ENCODE measurements at places on chromosomes 5 and 9.

DNA sequence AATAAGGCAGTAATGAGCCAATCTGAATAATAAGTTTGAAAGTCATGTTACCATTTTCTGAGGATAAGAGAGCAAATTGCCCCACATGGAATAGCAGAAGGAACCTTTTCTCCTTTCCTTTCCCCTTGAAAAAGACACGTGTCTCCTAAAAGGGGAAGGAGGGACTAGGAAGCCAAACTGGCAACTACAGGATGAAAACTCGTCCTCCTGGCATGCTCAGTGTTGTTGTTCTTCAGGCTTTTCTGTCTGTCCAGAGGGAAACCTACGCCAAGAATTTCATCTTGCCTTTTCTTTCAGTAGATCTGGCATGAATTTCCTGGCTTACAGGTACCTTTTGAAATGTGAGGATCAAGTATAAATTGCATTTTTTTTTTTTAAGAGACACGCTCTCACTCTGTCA lies 355.9 kb upstream of the TLE4 start:
- H3K27me3 ChIP-seq, result no peaks in the 10 kb centered on the region
- DNase-seq, result no peak
- no peak overlapping the region for H3K4me3 ChIP-seq
- H3K36me3 ChIP-seq, result no peaks in the 10 kb centered on the region

DNA sequence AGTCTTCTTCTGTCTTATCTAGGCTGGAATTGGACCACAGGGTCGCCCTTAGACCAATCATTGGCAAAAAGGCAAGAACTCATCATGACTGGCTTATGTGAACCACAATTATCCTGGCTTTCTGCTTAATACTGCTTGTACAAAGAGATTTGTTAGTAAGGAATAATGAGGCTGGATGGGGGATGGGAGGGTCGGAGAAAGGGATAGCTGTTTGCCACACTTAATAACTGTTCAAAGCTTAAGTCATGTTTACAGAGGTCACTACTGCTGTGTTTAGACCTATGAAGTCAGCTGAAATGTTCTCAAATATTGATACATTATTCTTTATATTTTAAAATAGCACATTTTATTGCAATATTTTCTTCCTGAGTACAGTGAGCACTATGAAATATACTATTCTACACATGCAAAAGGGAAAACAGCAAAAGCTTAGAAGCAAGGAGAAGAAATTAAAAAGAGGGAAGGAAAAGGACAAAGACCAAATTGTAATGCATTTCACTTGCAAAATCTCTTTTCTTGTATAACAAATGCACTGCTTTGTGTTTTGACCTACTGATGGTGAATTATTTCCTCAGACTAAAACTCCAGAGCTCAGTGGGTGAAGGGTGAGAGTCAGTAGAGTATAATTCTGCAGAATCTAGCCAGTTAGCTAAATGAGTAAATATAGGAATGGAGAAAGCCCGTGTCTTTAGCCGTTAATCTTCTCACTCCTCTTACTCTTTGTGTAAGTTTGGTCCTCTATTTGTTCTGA lies 404.9 kb upstream of the ZNF608 start:
- H3K27me3 ChIP-seq, result no peaks in the 10 kb centered on the region
- no peak for DNase-seq
- peaks cover 9% of the 10 kb centered on the region for H3K4me1 ChIP-seq
- H3K27ac ChIP-seq, result no peak overlapping the region

DNA sequence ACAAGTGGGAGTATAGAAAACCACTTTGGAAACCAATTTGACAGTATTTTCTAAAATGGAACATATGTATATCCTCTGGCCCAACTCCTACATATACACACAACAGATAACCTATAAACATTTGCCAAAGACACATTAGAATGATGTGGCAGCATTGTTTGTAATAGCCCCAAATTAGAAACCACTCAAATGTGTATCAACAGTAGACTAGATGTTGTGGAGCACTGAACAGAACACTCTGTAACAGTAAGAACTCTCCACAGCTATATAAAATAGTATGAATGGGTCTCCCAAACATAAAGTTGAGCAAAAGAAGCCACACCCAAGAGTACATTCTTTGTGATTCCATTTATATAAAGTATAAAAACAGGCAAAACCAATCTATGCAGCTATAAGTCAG lies 6.1 kb downstream of the ZNF622 start:
- H3K4me1 ChIP-seq, result peaks cover 19% of the 10 kb centered on the region
- DNase-seq, result no peak
- H3K27me3 ChIP-seq, result no peaks in the 10 kb centered on the region
- no peak overlapping the region for H3K4me3 ChIP-seq
- no peak overlapping the region for H3K27ac ChIP-seq
- H3K36me3 ChIP-seq, result no peaks in the 10 kb centered on the region

GRCh38 chr9:101376111-101376848 lies 8.5 kb downstream of the BAAT start:
- no peak for DNase-seq
- no peak overlapping the region for H3K27ac ChIP-seq
- no peaks in the 10 kb centered on the region for H3K4me1 ChIP-seq
- H3K36me3 ChIP-seq, result no peaks in the 10 kb centered on the region

DNA sequence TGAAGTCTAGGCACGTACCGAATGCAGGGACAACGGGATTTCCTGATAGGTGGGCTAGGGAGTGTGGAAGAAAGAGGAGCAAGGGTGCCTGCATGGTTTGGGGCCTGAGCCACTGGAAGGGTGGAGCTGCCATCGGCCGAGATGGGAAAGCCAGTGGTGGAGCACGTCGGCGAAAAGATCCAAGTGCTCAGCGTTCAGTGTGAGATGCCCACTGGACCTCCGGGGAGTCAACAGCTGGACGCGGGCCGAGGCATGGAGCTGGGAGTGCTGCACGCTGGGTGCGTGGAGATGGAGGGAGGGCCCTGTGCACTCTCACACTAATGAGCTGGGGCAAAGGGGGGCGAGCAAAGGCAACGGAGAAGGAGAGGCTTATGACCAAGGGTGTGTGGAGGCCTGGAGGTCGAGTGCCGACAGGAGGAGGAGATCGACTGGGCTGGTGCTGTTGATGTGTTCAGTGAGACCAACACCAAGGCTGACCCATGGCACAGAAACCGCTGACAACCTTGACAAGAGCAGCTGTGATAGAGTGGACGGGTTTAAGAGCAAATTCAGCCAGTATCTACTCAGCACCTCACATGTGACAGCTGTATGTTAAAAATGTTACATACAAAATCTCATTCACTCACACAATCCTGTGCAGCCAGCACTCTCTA lies 85.7 kb downstream of the STK10 start:
- no peak overlapping the region for H3K27ac ChIP-seq
- peaks cover 39% of the 10 kb centered on the region for H3K4me1 ChIP-seq
- H3K4me3 ChIP-seq, result no peak overlapping the region
- H3K36me3 ChIP-seq, result no peaks in the 10 kb centered on the region
- H3K27me3 ChIP-seq, result no peaks in the 10 kb centered on the region
- no peak for DNase-seq

DNA sequence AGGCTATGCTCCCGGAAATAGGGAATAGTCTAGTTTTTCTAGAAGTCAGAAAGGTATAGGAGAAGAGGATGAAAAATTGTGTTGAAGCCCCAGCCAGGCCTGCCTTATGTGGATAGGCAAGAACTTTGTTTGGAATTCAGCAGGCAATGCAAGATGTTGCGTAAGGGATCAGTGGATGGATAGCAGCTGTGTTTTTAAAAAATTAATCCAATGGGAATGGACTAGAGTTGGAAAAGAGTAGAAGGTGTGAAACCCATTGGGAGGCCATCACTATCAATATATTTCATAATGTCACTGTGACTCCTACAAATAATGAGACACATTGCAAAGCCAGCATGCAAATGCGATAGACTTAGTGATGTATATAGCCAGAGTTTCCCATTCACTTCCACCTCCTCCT lies 281.9 kb downstream of the MARCHF11 start:
- H3K4me3 ChIP-seq, result no peak overlapping the region
- no peaks in the 10 kb centered on the region for H3K36me3 ChIP-seq
- no peak for DNase-seq
- no peaks in the 10 kb centered on the region for H3K4me1 ChIP-seq
- no peak overlapping the region for H3K27ac ChIP-seq
- no peaks in the 10 kb centered on the region for H3K27me3 ChIP-seq

GRCh38 chr5:110354311-110354710 lies 372.2 kb downstream of the TMEM232 start:
- H3K4me1 ChIP-seq, result no peaks in the 10 kb centered on the region
- peak; percentile 64 for DNase-seq
- H3K27ac ChIP-seq, result no peak overlapping the region
- H3K27me3 ChIP-seq, result no peaks in the 10 kb centered on the region

DNA sequence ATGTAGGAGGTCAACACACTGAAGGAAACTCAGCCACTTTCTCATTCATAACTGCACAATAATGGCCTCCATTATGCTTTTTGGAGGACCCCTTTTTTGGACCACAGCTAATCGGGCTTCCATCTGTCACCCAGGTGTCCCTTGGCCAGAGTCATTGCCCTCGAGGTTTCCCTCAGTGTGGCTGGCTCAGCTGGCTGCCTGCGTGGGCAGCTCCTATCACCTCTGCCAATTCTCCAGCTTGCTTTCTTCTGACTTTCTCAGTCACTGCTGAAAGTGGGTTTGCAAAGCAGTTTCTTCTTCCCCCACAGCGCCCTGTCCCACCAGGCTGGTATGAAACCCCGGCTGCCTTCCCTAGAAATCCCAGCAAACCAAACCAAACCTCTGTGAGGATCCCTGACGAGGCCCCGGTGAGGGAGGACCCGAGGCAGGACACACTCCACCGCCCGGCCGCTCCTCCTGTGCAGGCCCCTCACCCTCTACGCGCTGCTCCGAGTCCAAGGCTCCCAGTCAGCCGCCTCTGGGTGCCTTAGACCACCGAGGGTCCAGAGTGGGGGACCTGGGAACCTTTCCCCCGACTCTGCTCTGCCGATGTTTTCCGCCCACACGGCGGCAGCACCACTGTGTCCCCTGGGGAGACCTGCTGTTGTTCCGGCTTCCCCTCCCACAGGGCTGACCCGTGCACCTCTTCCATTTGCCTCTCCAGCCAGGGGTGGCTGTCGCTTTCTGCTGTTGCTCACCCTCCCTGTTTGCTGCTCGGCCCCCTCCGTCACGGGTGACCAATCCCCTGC lies 109.5 kb downstream of the TENT4A start:
- no peak overlapping the region for H3K4me3 ChIP-seq
- no peak for DNase-seq
- no peaks in the 10 kb centered on the region for H3K36me3 ChIP-seq

DNA sequence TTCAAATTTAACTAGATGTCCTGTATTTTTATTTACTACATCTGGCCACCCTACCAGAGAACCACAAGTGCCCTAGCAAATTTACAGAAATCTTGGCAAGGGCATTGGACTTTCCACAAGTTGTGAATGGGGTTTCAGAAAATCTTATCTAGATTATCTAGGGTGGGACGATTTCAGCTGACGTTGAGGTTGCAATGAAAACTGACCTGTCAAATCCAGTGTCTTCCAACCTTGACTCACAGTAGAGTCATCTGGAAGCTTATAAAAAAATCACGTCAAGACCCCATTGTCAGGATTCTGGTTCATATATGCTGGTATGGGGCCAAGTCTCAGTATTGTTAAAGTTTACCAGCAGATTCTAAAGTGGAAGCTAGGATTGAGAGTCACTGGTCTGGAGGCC lies 109.6 kb upstream of the ACTBL2 start:
- no peaks in the 10 kb centered on the region for H3K4me1 ChIP-seq
- H3K4me3 ChIP-seq, result no peak overlapping the region
- H3K27me3 ChIP-seq, result no peaks in the 10 kb centered on the region
- no peaks in the 10 kb centered on the region for H3K36me3 ChIP-seq
- no peak overlapping the region for H3K27ac ChIP-seq
- no peak for DNase-seq

DNA sequence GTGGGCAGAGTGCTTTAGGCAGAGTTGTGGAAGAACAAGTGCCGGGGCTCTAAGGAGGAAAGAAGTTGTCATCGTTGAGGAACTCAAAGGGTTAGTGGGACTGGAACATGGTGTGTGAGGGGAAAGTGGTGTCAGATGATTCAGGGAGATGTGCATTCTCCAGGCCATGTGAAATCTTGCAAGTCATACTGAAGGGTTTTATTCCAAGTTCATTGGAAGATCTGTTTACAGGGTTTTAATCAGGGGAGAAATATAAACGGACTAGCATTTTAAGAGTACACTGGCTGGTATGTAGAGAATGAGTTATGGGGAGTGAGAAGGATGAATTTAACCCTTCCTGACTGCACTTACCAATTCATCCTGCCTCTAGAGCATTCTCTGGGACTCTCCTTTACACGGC lies 49.3 kb downstream of the NR2F1 start:
- H3K4me3 ChIP-seq, result no peak overlapping the region
- DNase-seq, result no peak
- no peaks in the 10 kb centered on the region for H3K27me3 ChIP-seq
- H3K27ac ChIP-seq, result no peak overlapping the region
- H3K4me1 ChIP-seq, result no peaks in the 10 kb centered on the region

GRCh38 chr5:29134418-29134817 lies 2059.1 kb upstream of the CDH6 start:
- no peak overlapping the region for H3K27ac ChIP-seq
- H3K27me3 ChIP-seq, result no peaks in the 10 kb centered on the region

DNA sequence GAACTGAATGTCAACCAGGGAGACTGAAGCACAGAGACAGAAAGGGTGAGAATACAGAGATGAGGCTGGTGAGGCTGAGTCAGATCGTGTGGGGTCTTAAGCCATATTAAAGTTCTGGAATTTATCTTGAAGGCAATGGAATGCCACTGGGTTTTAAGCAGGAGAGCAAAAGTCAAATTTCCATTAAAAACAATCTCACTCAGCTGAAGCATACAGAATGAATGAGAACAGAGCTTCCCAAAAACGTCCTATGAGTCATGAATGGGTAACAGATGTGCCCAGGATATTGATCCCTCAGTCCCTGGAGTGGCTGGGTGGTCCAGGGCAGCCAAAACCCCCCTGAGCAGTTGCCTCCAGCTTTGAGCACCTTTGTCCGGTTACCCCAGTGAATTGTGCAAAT lies 44.9 kb downstream of the PFDN1 start:
- no peaks in the 10 kb centered on the region for H3K36me3 ChIP-seq
- H3K27me3 ChIP-seq, result no peaks in the 10 kb centered on the region
- H3K27ac ChIP-seq, result no peak overlapping the region
- H3K4me3 ChIP-seq, result no peak overlapping the region
- DNase-seq, result no peak
- peaks cover 18% of the 10 kb centered on the region for H3K4me1 ChIP-seq

- no peaks in the 10 kb centered on the region for H3K27me3 ChIP-seq
- H3K4me3 ChIP-seq, result no peak overlapping the region
- H3K27ac ChIP-seq, result no peak overlapping the region
- no peak for DNase-seq
Observed at GRCh38 chr5:96683810-96684209, 21.6 kb downstream of the CAST start.

- no peak overlapping the region for H3K4me3 ChIP-seq
- H3K36me3 ChIP-seq, result no peaks in the 10 kb centered on the region
- H3K4me1 ChIP-seq, result no peaks in the 10 kb centered on the region
- no peak overlapping the region for H3K27ac ChIP-seq
Observed at GRCh38 chr9:38227656-38228055, 158.6 kb upstream of the SHB start.
